ENCODE measurements at places on chromosomes 12 and 14. TPM values are rescaled to one million over a fixed set of nuclear protein-coding genes. Genes with fewer than 3 reads are reported as not detected.

- no peak for DNase-seq
- no peaks in the 10 kb centered on the region for H3K27me3 ChIP-seq
- H3K36me3 ChIP-seq = peaks cover 34% of the 10 kb centered on the region
- no peak overlapping the region for H3K27ac ChIP-seq
- H3K4me3 ChIP-seq = no peak overlapping the region
Observed at GRCh38 chr12:39592295-39592694, 27.3 kb downstream of the ABCD2 start.

DNA sequence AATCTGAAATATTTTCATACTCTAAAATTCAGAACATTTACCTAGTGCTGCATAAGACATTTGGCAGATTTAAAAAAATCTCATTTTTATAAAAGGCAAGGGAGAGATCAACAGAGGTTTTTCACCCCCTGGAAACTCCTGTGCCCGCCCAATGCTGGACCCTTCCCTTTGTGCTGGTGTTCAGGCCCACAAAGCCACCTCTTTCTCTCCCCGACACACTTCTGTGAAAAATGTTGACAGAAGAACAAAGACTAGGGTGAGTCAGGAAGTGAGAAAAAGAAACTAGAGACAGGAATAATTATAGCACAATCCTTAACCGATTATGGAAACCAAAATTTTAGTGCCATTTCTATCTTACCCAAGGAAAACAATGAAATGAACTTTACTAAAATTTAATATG is 197.7 kb upstream of the STXBP6 start:
- no peak for DNase-seq
- H3K27me3 ChIP-seq = no peaks in the 10 kb centered on the region
- H3K4me3 ChIP-seq = no peak overlapping the region
- H3K36me3 ChIP-seq = no peaks in the 10 kb centered on the region
- no peak overlapping the region for H3K27ac ChIP-seq
- no peaks in the 10 kb centered on the region for H3K4me1 ChIP-seq

GRCh38 chr12:63816031-63816430 is 28.5 kb upstream of the SRGAP1 start:
- no peak for DNase-seq
- peaks cover 33% of the 10 kb centered on the region for H3K4me1 ChIP-seq

- H3K27ac ChIP-seq = no peak overlapping the region
- peaks cover 37% of the 10 kb centered on the region for H3K27me3 ChIP-seq
- peaks cover 35% of the 10 kb centered on the region for H3K4me1 ChIP-seq
Observed at GRCh38 chr14:58638231-58639197, 752 bp downstream of the DACT1 start.

DNA sequence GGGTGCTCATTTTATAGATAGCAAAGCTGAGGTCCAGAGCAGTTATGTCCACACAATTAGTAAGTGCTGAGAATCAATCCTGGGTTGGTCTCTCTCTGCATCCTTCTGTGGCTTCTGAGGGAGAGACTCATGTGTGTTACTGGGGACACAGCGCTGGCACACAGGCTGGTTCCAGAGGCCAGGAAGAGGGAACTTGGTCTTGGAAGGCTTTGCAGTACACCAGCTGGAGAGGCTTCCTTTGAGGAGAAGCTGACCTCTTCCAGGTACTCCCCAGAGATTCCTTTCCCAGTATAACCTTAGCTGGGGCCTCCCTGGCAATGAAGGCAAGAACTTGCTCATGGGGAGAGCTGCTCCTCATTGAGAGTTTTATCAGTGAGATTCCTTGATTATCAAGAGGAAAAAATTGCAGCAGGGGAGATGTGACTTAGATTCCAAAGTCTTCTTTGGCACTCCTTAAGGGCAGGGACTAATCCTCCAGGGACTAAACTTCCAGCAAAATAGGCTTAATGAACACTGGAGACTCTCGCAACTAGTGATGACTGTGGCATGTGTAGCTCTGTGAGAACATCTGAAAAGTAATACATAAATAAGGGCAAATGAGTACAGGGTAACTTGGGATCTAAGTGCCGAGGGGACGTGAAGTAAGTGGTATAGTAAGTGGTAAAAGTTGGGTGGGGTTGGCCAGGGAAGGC is 13.9 kb upstream of the KRT80 start:
- no peak for DNase-seq
- no peak overlapping the region for H3K4me3 ChIP-seq
- no peaks in the 10 kb centered on the region for H3K36me3 ChIP-seq
- no peak overlapping the region for H3K27ac ChIP-seq
- peaks cover 7% of the 10 kb centered on the region for H3K27me3 ChIP-seq
- peaks cover 6% of the 10 kb centered on the region for H3K4me1 ChIP-seq

DNA sequence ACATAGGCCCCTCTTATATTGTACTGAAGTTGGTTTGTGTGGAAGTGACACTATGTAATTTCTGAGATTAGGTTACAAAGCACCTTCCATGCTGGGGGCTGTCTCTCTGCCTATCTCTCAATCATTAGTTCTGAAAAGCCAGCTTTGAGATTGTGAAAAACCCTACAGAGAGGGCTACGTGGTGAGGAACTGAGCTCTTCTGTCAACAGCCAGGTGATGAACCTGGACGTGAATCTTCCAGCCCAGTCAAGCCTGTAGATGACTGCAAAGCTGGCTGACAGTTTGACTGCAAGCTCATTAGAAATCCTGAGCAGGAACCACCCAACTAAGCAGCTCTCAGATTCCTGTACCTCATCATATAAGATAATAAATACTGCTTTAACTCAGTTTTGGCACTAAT is 36.3 kb upstream of the BBS10 start:
- DNase-seq = no peak
- H3K4me3 ChIP-seq = no peak overlapping the region
- no peaks in the 10 kb centered on the region for H3K27me3 ChIP-seq
- no peak overlapping the region for H3K27ac ChIP-seq

DNA sequence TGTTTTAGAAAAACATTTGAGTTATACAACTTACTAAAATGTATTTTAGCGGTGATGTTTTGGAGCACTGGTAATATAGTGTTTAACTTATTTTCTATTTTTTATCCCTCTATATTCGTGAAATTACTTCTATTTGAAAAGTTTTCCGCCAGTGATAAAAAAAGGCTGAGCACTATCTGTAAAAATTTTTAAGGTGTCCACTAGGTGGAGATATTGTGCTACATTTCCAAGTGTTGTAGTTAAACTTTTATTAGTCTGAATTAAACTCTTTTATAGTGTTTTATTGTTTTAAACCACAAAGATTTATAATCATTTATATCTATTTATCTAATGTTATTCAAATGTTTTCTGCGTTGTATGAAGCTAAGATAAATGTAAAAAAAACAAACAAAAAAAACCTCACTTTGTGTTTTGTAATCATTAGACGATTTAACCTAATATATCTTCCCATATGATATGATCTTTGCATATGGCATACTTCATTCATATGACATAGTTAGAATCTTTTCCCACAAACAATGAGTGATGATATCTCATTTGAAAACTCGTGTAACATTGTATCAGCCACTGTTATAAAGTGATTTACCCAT is 11.8 kb downstream of the ALG10B start:
- H3K36me3 ChIP-seq = no peaks in the 10 kb centered on the region
- no peak for DNase-seq
- H3K27ac ChIP-seq = no peak overlapping the region
- no peaks in the 10 kb centered on the region for H3K4me1 ChIP-seq

BAG5 gene
- total RNA-seq = 33.8 TPM

BTG1 gene
- total RNA-seq = 86.4 TPM

DNA sequence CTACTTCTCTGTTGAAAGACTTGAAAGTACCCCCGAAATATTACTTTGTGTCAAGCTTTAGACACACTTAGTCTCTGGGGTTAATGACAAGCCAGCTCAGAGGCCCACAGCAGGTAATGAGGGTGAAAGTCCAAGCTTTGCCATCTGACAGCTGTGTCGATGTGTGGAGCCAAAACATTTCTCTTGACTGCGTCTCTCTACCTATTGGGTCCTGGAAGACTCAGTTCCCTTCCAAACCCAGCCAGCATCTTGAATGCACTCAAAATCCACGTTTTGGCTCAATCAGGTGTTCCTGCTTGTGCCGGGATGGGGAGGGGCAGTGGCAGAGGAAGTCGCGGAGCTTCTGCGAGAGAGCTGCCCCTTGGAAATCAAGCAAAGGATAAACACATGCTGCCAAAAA is 3.2 kb downstream of the PLXNC1 start:
- peaks cover 18% of the 10 kb centered on the region for H3K27me3 ChIP-seq
- peak overlapping the region; percentile 92 for H3K4me3 ChIP-seq
- H3K4me1 ChIP-seq = peaks cover 43% of the 10 kb centered on the region
- H3K36me3 ChIP-seq = peaks cover 18% of the 10 kb centered on the region

MSI1 gene
- 0.07 TPM for total RNA-seq

- H3K27ac ChIP-seq = no peak overlapping the region
- no peak for DNase-seq
- no peak overlapping the region for H3K4me3 ChIP-seq
Observed at GRCh38 chr12:64090047-64090446, 132.0 kb downstream of the KICS2 start.

Measured in activated T-helper 1 cell treated with anti-CD3 and anti-CD28 coated beads, Interleukin-12 subunit alpha, Interleukin-12 subunit beta, Interleukin-2, Interleukin-4 antibody, amounts not matched to agents 30 ng/mL and 10 ng/mL and 1 ng/mL, durations not matched to agents 14 hours and 24 hours and 36 hours (primary cell).